ENCODE measurements at places on chromosomes 4 and X.
A peak's percentile ranks its signal among the peaks of the same experiment; 100 is the strongest.

- no peak for DNase-seq
Observed at GRCh38 chr4:168485156-168485910, 5.0 kb upstream of the DDX60L start.

- DNase-seq, result no peak
Observed at GRCh38 chr4:107392951-107393350, 327.1 kb downstream of the PAPSS1 start.

DNA sequence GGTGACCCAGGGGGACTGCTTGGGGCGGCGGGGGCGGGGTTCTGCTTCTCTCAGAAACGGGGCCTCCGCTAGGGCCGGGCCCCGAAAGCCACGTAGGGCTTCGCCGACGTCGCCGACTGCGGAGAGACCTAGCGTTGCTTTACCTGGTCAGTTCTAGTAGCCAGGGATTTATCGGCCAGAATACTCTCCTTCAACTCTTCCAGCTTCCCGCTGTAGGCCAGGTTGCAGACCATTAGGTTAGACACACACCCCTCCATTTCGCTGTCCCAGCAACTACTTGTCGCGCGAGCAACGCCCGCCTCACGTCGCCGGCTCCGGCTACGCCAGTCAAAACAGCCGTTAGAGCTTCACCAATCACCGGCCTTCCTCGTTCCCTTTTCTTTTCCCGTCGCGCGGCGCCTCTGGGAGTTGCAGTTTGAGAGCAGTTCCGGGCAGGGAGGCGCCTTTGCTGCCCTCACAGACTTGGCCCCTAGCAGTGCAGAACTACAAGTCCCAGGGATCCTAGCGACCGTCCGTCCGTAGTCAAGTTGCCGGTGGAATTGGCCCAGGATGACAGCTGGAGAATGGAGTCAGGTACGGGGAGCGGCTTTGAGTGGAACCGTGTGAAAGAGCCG is at the start of the genes ATG4A and PSMD10:
TSS of gene ATG4A (plus strand) at position 515 of the 614 bp plus-strand sequence. CDS start at position 564, 49 bp downstream.
TSS of gene PSMD10 (minus strand) at position 279 of the 614 bp plus-strand sequence. CDS start at position 257, 22 bp downstream.
- DNase-seq, result peak; percentile 94

- DNase-seq, result peak; percentile 17
Observed at GRCh38 chrX:5823903-5824302, 404.8 kb downstream of the NLGN4X start.
